H9 (cell line): ENCODE measurements at places on chromosomes 1 and 21. TPM values are rescaled to one million over a fixed set of nuclear protein-coding genes. Genes with fewer than 3 reads are reported as not detected.

- DNase-seq: no peak
These were observed 19.4 kb downstream of the ENO1 start for GRCh38 chr1:8858888-8859706.

KRTAP12-2 gene
- not detected in 2 replicates for total RNA-seq

GRCh38 chr1:199856216-199856780 is 171.2 kb upstream of the NR5A2 start:
- DNase-seq: no peak

FNDC5 gene
- total RNA-seq: 4.5 and 5.9 TPM in 2 replicates
